Stimulated activated CD8-positive, alpha-beta memory T cell treated with anti-CD3 and anti-CD28 coated beads, Interleukin-15, amount 100 ng/mL, for 4 hours (primary cell): ENCODE measurements at places on chromosomes 11 and 22.

- no peak for DNase-seq
Measured at GRCh38 chr11:96337541-96338431, 5.2 kb downstream of the MAML2 start.

DNA sequence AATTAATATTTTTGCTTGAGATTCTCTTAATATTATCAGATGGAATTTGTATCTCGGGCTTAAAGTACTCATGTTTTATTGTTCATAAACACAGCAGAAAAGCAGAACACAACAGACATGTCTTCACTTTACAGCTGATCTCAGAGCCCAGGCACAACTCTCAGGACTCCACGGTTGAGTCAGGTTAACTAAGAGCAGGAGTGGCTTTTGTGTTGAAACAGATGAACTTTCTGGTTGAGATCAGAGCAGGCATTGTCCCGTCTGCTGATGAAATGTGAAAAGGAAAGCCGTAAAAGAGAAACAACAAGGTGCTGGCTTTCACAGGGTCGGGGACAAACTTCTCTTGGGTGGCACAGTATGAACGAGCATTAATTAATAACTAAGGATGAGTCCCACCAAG, 49.0 kb downstream of the JHY start:
- no peak for DNase-seq

DNA sequence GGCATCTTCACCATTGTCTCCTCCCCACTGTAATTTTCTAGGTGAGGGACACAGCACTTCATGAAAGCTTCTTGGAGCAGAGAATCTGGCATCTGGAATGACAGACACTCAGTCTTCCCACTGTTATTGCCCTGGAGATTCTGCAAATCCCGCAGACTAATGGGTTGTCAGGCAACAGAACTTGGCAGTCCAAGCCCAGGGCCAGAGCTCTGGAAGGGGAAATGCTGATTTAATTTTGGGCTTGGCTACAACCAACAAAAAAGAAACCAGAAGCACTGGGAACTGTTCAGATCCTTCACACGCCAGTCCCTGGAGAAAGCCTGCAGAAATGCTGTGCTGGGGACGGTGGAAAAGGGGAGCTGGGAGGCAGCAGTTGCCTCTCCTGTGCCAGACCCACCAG, 71.5 kb upstream of the BID start:
- no peak for DNase-seq

DNA sequence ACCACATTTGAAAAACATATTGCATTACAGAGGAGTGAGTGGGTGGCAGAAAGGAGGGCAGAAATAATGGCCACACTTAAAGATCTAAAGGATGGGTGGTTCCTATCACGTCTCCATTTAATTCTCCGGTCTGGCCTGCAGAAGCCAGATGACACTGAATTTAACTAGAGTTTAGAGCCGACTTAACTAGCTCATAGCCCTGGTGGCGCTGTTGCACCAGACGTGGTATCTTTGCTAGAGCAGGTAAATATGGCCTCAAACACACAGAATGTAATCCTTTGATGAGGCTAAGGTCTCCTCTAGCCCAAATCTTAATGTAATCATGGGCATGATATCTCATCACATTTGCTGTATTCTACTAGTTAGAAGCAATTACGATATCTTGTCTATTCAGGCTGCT, 51.5 kb upstream of the GAL start:
- DNase-seq, result no peak

DNA sequence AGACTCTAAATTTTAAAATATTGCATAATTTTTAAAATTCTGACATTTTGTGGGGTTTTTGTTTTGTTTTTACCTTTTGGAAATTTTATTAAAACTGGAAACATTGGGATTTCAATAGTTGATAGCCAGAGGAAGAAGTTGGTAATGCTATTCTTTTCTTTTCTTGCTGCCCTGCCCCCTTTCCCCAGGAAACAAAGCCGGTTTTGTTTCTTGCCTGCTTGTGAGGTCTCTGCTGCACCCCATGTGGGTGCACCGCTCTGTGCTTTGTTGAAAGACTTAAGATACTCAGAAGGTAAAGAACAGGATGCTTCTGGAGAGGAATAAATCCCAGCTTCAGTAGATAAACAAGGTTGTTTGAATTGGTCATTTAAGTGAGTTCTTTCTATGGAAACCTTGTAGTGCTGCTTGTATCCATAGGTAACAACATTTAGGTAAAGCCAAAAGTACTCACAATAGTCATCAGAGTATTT, 87.5 kb downstream of the YAP1 start:
- no peak for DNase-seq

DNA sequence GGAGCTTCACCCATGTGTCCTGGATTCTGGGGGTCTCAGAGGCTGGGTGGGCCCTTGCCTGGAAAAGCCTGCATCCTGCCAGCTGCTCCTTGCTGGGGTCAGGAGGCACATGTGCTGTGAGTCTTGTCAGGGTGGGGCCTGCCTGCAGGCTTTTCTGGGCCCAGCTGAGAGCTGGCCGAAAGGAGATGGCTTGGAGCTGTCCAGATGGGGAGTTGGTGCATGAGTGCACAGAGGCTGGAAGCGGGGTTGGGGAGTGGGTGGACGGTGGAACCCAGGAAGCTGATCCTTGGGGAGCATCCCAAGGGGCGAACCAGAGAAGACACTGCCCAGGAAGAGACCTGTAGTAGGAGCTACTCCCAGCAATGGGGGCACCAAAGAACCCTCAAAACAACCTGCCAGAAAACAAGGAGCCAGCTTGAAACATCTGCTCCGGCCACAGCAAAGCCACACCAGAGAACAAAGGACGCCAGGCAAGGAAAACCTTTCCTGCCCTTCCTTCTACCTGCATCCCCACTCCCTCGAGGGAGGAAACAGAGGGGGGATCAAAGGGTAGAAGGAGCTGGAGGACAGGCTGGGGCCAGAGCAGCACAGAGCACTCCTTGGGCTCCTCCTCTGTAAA, 8.2 kb upstream of the KCTD17 start:
- no peak for DNase-seq

GRCh38 chr11:28820296-28820989, 712.3 kb downstream of the METTL15 start:
- no peak for DNase-seq

DNA sequence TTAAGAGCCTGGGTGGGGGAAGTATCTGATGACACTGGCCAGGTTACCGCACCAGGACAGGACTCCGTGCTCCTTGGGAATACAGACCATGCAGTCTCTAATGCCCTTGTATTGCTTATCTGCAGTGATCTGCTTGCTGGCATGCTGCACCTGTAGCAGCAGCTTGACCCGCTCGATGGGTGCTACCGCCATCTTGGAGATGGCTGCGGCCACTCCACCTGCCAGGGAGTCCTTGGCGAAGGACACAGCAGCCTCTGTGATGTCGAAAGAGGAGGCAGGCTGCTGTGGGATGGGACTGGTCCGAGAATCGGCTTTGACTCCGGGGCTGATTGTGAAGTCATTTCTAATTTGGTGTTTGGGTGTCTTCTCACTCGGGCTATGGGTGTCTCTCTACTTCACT, 3.1 kb downstream of the WBP2NL start:
- no peak for DNase-seq

DNA sequence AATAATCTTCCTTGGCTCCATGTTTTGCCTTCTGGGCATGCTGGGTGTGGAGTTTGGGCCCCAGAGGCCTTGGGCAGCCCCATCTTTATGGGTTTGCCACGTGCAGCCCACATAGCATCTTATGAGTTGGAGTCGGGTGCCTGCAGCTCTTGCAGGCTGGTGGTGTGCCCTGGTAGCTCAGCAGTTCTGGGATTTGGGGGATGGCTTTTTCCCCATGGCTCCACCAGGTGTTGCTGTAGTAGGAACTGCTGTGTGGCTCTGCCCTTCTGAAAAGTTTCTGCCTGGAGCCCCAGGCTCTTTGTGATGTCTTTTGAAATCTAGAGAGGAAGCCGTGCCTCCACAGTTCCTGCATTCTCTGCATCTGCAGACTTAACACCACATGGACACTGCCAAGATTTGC, 16.8 kb downstream of the EED start:
- DNase-seq, result no peak

- DNase-seq, result no peak
Measured at GRCh38 chr11:73262851-73263495, 9.2 kb upstream of the P2RY6 start.

- no peak for DNase-seq
Measured at GRCh38 chr11:68433541-68433940, 27.0 kb upstream of the PPP6R3 start.

- DNase-seq, result no peak
Measured at GRCh38 chr22:39997939-39998726, 3.4 kb downstream of the FAM83F start.

GRCh38 chr22:42376711-42377554, 55.3 kb downstream of the NFAM1 start:
- DNase-seq, result no peak

DNA sequence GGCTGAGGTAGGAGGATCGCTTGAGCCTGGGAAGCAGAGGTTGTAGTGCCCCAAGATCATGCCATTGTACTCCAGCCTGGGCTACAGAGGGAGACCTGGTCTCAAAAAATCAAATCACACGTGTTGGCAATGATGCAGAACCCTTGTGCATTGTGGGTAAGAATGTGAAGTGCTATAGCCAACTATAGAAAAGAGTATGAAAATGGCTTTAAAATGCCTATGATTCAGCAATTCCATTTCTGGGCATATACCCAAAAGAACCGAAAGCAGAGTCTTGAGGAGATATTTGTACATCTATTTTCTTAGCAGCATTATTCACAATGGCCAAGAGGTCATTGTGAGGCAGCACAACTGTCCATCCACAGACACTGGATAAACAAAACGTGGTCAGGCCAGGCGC, 2.6 kb upstream of the FADS3 start:
- DNase-seq, result no peak

DNA sequence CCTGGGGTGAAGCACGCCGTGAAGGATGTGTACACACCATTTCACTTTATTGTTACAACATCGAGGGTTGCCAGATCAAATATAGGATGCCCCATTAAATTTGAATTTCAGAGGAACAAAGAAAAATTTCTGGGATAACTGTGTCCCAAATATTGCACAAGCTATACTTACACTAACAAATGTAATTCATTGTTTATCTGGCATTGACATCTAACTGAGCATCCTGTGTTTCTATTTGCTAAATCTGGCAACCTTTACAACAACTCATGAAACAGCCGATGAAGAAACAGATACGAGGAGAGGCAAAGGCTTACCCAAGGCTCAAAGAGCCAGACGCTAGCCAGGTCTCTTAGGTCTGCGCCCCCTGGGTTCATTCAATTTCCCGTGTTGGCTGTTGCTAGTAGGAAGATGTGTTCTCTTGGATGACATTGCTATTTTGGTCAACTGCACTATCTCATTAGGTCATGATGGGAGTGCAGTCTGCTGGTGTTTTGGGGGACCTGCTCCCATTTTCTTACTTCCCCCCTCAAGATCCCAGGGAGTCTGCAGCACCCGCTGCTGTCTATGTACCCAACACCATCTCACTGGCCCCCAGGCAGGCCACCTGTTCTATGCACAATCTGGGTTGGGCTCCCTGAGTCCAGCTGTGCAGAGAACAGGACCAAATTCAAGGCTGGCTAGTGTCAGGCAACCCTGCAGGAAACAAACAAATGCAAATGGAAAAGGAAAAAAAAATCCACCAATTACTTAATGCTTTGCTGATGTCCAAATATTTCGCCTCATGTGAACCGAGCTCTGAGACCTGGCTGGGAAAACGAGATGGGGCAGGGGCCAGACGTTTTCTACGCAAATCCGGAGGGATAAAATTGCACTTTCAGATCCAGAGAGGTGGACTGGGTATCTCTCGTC, 560.9 kb downstream of the MIAT start:
- no peak for DNase-seq

DNA sequence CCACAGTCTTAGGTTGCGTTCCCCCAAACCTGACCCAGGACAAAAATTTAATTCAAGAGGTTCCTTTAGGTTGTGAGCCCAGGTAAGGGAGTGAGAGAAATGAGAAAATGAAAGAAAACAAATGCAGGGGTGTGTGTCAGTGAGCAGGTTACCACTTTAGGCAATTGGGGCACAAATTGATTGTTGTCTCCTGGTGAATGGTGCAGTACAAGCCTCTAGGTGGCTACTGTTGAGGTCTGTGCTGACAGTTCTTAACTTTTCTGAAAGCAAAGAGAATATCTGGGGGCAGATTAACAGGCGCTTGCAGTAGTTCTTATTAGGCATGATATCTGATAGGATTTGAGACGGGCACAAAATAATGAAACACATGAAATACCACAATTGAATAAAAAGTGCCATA, 894.6 kb downstream of the FAM181B start:
- DNase-seq, result no peak

GRCh38 chr22:45580726-45581381, 78.2 kb downstream of the FBLN1 start:
- DNase-seq, result no peak

- DNase-seq, result no peak
Measured at GRCh38 chr11:47564933-47565339, 463 bp upstream of the PTPMT1 start.

- no peak for DNase-seq
Measured at GRCh38 chr22:44627521-44628139, 74.4 kb upstream of the PRR5 start.

DNA sequence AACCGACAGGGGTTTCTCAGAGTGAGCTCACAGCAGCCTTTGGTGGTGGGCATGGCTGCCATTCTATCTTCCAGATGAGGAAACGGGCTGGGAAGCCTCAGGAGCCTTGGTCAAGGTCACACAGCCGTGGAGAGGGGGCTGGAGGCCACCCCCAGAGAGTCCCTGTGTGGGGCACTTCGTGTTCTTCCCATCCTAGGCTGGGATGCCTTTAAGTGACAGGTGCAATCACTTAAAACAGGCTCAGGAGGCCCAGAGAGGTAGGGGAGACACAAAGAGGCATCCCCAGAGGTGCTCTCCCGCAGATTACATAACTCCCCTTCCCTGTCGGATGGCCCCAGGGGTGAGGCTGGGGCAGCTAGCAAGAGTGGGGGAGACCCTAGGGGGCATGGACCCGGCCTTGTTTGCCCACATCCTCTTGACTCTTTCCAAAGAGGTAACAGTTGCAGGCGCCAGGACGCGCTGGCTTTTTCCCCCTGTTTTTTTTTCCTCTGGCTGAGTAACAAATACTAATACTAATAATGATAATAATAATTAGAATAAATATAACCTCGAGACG, 17.5 kb upstream of the SHISAL1 start:
- no peak for DNase-seq

- no peak for DNase-seq
Measured at GRCh38 chr11:2862395-2863275, 22.9 kb downstream of the CDKN1C start.

DNA sequence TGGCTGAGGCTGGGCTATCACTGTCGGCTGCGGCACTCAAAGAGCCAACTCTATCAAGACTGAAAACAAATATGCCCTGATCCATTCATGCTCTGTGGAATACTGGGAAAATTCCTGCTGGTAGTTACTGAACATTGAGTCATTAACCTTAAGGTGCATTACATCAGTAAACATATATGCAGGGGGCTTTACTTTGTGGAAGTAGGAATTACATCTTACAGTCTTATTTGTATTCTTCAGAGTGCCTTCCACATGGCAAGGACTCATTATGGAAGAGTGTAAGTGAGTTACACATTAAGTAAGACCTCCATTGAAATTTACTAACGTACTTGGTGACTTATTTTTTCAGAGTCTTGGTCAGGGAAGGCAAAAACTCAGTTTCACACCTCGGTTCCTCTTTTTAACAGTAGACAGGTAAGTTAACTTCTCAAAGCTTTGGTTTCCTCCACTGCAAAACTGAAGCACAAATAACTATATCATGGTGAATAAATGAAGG, 4.5 kb downstream of the OR5B21 start:
- DNase-seq, result no peak
